Lung (tissue), 17 donors: ENCODE measurements at places on chromosomes 1 and 21. TPM values are rescaled to one million over a fixed set of nuclear protein-coding genes. Genes with fewer than 3 reads are reported as not detected.
A peak's percentile ranks its signal among the peaks of the same experiment; 100 is the strongest.

- DNase-seq: no peak
- H3K4me3 ChIP-seq: no peak overlapping the region
- H3K27me3 ChIP-seq: no peaks in the 10 kb centered on the region
- H3K36me3 ChIP-seq: no peaks in the 10 kb centered on the region
- no peak overlapping the region for H3K27ac ChIP-seq
- no peaks in the 10 kb centered on the region for H3K4me1 ChIP-seq
Observed at GRCh38 chr1:15233689-15234088, 13.3 kb upstream of the FHAD1 start.

The ST3GAL3 gene
- 8.4 TPM for polyA plus RNA-seq

The ANGPTL3 gene
- polyA plus RNA-seq: not detected

The TRAPPC3 gene
- polyA plus RNA-seq: 60.8 TPM

DNA sequence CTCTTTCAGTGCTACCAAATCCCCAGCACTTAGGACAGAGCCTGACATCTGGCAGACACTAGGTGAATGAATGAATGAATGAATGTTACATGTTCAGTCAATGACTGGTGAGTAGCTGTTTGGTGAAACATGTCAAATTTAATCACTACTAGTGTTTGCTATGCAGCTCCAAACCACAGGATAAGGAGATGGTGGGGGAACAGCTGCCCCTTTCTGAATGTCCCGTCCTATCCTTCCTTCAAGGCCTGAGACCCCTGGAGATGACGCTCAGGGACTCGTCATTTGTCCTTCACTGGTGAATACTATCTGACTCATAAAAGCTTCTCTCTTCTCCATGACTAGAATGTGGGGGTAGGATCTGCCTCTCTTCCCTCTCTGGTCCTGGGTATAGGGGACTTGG lies 175.4 kb downstream of the HIVEP3 start:
- no peak overlapping the region for H3K4me3 ChIP-seq
- H3K4me1 ChIP-seq: peaks cover 15% of the 10 kb centered on the region
- H3K36me3 ChIP-seq: no peaks in the 10 kb centered on the region
- peak; percentile 48 for DNase-seq
- H3K27me3 ChIP-seq: no peaks in the 10 kb centered on the region
